ENCODE measurements at places on chromosomes 1 and 21.

DNA sequence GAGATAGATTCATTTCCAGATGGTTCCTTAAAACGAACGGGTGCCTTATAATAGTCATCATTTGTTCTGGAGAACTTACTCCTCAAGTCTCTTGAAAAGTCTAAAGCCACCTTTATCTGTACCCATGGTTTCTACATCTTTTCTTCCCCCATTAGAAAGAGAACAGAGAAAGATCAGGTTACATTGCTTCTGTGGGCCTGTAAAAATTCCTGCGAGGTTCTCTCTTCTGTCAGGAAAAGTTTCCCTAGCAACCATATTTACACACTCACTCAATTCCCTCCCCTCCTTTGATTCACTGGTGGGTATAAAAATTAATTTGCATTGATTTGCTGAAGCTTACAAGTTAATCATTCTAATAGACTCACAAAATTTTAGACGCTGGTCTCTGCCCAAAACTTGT lies 6.7 kb downstream of the PHC2 start:
- no peak for DNase-seq

DNA sequence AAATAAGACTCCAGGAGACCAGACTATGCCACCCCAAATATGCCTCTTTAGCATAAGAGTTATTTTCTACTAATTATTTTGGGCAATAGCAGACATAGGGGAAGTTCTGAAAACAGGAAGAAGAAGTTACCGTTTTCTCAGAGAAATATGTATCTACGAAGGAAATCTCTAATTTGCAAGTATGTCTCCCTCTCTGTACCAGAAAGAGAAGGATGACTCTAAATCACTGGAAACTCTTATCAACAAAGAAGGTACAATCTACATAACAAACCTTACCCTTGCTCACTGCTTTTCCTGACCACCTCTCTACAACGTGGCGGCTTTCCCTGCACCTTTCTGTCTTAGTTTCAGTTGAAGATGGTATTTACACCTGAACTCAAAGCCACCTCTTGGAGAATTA lies 49.0 kb downstream of the OMA1 start:
- no peak for DNase-seq

- no peak for DNase-seq
These were observed 9.6 kb downstream of the WRAP73 start for GRCh38 chr1:3640121-3640837.

GRCh38 chr1:211541720-211542477 lies 37.1 kb downstream of the SLC30A1 start:
- no peak for DNase-seq

- no peak for DNase-seq
These were observed 248.0 kb downstream of the S1PR1 start for GRCh38 chr1:101484689-101485338.

GRCh38 chr1:40926441-40926840 lies 53.1 kb upstream of the CTPS1 start:
- DNase-seq = no peak

DNA sequence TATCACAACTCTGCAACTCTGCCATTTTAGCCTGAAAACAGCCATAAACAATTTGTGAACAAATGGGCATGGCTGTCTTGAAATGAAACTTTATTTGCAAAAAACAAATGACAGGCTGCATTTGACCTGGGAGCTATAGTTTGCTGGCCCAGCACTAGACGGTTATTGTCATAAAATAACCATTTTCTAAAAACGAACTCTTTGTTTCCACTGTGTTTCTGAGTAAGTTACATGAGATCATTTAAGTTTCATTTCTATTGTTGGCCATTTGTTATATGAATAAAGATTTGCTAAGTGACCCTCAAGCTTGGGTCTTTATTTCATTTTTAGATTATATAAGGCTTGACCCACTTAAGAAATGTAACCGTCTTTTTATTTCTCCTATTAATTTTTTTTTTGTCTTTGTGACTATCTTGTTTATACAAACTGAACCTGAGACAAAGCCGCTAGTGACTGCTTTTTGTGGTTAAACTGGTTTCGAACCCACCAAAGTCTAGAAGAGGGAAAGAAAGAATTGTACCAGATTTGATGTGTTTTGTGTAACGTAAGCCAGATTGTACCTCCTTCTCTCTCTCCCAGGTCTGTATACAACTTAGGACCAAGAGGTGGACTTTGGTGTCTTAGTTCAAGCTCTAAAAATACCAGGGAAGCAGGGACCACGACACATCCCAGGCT lies 12.9 kb upstream of the KCNJ15 start:
- no peak for DNase-seq

- no peak for DNase-seq
These were observed 38.3 kb downstream of the YY1AP1 start for GRCh38 chr1:155650231-155650757.

- no peak for DNase-seq
These were observed 22.8 kb upstream of the RRP15 start for GRCh38 chr1:218262259-218262658.

DNA sequence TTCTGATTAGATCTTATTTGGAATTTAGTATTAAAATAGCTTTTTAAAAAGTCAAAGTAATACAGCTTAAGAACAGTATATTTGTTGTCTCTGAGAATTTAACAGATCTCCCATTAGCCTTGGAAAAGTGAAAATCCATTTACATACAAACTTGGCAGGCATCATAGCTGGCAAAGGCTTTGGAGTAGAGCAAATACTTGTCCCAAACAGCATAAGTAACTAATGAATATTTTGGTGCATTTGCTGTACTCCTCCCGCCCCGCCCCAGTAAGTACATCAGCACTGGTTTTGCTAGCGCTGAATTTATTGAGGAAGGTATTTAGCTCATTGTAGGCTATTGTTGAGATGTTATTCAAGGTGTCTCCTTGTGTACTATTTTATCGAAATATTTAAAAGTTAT lies 417.7 kb upstream of the KAZN start:
- no peak for DNase-seq

- no peak for DNase-seq
These were observed 7.0 kb upstream of the CDCP2 start for GRCh38 chr1:54159733-54160316.

- DNase-seq = no peak
These were observed 437.9 kb upstream of the PLXNA2 start for GRCh38 chr1:208681878-208682663.

DNA sequence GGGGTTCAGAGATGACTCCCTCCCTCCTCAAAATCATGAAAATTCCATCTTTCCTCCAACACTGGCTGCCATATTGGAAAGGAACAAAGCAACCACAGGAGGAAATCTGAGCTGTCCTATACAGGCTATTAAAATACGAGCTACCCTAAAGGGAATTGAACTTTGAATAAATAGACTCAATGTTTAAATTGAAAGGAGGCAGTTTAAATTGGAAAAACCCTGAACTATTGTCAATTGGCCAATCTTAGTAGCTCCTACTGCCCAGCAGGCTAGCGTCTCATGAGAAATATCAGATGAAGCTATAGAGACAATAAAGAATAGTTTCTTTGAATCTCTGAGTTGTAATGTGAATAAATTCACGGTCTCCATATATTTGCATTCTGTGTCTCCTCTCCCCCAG lies 85.4 kb upstream of the KCNE2 start:
- DNase-seq = no peak

DNA sequence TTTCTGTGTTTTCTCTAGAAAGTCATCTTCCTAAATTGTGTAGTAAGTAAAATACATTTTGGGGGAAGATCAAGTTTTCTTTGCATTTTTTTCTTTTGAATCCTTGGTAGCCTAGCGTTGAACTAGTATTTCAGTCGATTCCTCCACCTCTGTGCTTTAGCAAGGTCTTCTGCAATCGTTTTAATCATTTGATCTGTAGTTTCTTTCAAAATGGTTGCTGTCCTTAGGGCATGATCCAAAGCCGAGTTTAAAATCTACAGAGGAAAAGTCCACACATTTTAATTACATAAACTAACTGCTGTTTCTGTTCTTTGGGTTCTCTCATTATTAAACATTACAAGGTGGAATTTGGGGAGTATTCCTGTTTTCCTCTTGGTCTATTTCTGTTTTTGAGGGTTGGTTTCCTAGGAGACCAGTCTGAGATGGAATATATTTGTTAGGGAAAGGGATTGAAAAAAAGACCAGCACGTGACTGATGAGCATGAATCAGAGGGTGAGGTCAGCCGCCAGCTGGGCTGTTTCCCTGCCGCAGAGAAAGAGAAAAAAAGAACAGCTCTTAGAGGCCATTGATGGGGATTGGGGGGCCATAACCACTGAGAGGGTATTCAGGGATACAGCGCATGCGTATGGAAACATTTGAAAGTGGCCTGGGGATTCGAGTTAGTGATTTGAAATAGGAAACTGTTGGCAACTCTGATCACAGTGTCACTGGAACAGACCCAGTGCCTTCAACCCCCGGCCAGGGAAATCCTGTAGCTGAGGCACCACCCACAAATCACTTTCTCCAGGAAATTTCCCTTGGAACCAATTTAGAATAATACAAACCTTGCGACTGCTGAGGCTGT lies 40.6 kb downstream of the AKNAD1 start:
- DNase-seq = peak; percentile 37

DNA sequence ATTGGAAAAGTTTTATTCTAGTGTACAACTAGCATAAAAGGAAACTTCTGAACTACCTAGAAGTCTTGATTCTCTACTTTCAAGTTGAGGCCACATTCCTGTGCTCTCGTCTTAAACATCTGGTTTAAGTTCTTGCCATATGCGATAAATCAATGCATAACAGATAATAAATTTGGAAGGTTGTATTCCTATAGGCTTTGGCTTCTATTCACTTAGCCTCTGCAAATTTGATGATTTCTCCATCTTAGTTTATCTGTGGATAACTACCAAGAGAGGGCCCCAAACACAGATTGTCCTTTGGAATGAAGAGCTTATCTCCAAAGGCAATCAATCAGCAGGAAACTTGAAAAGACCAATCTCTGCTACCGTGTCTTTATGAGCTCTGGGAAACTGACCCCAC lies 11.7 kb upstream of the RNF2 start:
- no peak for DNase-seq

DNA sequence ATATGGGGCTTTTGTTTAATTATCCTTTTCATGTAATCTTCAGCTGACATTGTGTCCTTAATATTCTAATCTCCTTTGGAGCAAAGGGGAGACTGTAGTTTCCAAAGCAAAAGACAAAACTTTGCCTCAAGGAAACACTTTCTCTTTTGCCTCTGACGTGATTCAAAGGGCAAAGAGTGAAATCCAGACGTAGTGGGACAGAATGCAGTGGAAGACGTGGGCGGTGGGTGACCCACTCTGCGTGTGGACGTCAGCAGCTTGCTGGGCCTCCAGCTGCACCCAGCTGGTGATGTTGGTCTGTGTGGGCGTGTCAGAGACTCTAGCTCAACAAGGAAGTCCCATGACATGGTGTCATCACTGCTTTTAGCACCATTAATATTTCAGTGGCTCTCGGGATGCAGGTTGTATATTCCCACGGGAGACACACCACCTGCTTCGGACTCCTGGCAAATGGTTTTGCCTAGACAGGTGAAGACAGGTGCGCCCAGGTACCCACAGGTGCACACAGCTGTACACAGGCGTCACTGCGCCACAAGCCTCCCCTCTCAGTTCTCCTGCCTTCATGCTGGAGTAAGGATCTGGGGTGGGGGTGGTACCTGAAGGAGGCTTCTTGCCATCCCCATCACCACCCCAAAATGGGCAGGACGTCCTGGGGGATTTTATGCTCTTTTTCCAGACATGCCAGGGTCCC lies 292.1 kb upstream of the VAMP3 start:
- peak; percentile 71 for DNase-seq

DNA sequence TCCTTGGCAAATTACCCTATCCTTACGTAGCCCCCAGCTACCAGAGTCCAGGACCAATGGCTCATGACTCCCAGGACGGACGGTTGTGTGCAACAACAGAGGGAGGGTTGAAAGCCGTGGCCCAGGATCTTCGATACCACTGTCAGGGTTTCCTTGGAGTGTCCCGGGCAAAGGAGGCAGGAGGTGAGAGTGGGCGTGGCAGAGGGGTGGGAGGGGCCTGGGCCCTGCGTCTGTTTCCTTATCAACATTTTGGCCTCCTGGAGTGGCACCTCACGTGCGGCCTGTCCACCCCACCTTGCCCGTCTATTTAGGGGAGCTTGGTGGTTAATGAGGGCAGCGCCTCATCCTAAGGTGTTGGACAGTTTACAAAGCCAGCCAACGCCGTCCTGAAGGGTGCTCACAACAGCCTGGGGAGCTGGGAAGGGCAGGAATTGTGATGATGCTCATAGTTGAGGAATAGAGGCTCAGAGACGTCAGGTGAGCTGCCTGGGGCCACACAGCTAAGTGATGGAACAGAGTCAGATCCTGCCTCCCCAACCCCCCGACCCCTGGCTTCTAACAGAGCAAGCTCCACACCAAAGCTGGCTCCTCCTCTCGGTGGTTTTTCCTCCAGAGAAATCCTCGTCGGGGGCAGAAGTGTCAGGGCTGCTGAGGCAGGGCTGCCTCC lies 17.4 kb upstream of the ARHGEF10L start:
- no peak for DNase-seq

DNA sequence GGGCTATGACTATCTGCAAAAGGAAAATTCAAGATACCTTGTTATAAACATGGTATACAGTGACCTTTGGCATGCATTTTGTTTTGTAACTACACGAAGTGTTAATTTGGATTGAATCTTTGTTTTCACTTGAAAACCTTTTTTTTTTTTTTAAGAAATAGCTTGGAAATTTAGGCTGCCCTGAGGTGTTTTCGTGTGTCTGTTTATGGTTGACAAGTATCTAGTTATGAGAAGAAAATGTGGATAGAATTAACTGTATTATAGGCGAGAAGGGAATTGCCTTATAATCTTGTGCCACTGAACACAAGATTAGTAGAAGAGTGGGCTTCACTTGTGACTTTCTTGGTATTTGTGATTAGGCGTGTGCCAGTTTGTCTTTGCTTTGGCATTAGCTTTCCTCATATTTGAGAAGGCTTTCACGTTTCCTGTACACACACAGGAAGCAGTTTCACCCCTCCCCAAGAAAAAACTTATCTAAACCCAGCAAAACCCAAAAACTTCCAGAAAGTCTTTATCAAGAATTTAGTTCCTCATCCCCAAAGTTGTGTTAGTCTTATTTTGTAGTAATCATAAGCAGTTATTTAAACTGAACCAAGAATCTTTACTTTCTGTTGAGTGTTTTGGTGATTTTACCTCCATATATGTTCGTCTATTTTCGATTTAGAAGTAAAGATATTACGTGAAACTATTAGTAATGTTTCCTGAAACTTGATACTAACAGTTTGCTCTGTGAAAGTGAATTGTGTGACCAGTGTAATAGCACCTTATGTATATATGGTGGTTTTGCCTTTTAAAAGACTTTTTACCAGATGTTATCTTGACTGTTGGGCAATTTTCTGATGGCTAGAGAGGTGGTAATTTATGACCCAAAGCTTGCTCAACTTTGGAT lies 3.8 kb downstream of the DYRK1A start:
- no peak for DNase-seq

DNA sequence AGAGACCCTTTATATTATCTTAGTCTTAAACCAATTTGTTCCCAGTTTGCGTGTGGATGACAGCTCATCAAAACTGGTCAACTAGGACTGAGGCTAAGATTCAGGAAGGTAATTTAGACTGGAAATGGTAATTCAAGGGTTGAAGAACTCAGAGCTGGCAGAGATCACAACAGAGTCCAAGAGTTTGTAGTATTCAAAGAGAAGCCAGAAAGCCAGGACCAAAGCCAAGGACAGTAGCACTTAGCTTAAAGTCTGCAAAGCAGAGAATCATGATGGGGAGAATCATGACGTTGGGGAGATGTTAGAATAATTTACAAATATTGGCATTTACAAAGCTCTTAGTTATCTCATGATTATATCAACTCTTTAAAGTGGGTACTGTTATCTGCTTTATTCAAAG lies 32.6 kb downstream of the RNF11 start:
- no peak for DNase-seq
